Stimulated activated CD4-positive, alpha-beta T cell treated with anti-CD3 and anti-CD28 coated beads, Interleukin-4, amount 100 ng/mL, for 48 hours (primary cell): ENCODE measurements at places on chromosomes 6 and 20.

- no peak for DNase-seq
Observed at GRCh38 chr6:146545581-146545980, 1.9 kb downstream of the RAB32 start.

DNA sequence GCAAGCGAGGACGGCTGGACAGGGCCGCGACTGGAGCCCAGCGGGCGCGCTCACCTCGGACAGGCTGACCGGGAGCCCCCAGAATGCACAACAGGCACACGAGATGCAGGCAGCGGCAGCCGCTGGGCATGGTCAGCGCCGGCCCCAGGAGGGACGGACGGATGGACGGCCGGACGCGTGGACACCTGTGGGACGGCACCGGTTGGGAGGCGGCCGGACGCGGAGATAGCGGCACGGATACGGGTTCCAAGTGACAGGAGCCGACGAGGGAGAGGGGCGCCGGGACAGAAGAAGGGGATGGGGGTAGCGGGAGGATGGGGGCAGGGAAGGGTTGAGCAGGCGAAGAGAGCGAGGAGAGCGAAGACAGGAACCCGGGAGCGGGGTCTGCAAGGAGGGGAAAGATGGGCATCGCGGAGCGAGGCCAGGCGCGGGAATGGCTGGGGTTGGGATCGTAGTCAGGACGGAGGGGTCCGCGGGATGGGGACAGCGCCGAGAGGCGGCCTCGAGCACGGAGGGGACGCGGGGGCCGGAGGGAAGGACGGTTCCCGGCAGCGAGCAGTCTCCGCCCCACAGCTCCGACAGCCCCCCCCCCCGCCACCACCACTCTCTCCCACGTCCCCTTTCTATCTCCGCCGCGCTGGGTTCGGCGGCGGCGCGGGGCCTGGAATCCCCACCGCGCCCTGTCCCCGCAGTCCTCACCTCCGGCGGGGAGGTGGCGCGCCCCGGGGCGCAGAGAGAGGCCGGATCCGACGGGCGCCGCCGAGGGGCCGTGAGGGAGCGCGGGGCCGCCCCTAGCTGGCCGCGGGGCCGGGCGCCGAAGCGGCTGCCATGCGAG is 435 bp downstream of the DLK2 start:
- DNase-seq: no peak

- no peak for DNase-seq
Observed at GRCh38 chr6:161369339-161369738, 95.5 kb upstream of the AGPAT4 start.

GRCh38 chr6:154494592-154495311 is 15.7 kb downstream of the CNKSR3 start:
- DNase-seq: no peak

DNA sequence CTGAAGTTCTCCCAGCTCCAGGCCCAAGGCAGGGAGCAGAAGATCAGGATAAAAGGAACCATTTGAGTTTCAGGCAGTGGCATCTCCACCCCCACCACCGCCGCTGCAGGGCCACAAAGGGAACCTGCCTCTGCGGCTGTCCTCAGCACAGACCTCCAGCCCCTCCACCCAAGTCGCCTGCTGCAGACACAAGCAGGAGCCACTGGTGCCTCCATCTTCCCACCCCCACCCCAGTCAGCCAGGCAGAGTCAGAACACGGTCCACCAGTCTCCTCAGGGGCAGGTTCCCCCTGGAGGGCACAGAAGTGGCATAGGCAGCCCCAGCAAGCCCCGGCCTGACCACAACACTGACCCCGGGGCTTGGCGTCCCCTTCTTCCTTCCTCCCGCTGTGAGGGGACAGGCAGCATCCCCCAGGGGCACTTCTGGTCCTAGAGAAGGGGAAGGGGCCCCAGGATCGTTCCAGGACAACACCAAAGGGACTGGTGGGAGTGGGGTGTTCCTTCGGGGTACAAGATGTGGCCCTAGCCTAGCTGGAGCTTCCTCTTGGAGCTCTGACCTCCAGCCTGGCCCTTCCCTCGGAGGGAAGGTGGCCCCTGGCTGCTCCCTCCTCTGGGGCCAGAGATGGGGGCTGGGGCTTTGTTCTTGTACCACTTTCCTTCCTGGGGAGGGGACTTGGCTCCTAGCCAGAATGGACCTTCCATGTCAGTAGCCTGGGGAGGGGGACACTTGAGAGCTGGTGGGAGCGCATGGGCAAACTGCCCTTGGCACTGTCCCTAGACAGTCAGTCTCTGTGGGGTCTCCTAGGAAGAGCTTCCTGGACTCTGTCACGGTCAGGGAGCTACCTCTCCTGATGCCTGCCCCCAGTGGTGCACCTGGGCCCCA is 36.0 kb downstream of the YTHDF1 start:
- DNase-seq: no peak

DNA sequence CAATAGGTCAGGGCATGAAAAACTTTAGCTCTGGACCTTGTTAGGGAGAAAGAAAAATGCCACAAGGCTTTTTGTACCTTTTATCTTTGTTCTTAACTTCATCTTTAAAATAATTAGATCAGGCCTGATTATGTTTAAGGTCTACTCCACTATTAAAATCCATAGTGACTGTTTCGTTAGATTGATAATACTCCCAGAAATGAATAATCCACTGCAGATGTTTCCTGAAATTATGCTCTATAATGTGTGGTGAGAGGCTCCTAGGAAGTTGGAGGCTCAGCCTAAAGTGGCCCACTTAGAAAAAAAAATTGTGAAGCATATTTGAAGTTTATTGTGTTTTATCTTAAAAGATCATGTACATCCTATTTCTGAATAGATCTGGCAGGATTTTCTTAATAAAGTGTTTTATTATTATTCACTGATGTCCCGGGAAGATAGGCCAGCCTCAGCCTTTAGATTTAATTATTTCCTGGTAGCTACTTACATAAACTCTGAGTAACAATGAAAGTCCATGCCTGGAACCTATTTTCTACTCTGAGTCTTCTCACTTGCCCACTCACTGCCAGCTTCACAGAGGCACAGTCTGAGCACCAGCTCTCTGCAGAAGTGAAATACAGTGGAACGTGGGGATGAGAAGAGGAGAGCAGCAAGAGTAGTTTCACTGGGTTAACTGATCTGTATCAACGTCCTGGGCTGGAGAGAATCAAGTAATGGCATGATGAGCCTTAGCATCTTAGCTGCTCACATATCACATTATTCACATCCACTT is 126.8 kb upstream of the TMEM170B start:
- no peak for DNase-seq

- no peak for DNase-seq
Observed at GRCh38 chr6:15504581-15505350, 158.1 kb downstream of the DTNBP1 start.

GRCh38 chr6:136487759-136488425 is 62.3 kb downstream of the MAP7 start:
- no peak for DNase-seq

- no peak for DNase-seq
Observed at GRCh38 chr20:20864351-20865096, 152.1 kb upstream of the RALGAPA2 start.

GRCh38 chr6:113967777-113968176 is 3.2 kb downstream of the HDAC2 start:
- DNase-seq: no peak

DNA sequence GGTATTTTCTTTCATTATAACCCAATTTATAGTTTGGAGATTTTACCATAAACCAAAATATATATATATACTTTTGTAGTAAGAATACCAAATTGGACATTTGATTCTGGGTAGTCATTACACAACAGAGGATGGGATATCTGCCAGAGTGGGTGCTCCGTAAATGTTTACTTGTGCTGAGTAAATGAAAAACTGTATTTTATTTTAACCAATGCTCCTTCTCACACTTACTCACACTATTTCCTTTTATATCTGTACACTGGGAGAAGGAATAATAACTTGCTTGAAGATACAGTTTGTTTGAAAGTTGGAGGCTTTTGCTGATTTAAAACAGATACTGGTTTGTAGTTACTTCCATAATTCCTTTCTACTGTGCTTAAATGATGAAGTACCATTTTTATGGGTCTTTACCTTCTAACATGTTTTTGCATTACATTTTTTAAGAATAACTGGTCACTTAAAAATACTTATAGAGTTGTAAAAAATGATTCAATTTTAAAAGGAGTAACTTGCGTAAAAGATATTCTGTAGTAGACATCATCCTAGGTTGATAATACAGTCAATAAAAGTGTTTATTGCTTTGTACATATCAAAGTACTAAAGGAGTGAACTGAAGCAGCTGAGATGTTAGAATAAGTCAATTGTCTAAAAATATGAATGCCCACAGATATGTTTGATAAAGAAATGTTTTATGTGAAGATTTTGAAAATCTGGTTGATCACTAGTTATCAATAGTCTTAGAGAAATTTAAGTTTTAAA is 411.7 kb downstream of the UTRN start:
- no peak for DNase-seq

DNA sequence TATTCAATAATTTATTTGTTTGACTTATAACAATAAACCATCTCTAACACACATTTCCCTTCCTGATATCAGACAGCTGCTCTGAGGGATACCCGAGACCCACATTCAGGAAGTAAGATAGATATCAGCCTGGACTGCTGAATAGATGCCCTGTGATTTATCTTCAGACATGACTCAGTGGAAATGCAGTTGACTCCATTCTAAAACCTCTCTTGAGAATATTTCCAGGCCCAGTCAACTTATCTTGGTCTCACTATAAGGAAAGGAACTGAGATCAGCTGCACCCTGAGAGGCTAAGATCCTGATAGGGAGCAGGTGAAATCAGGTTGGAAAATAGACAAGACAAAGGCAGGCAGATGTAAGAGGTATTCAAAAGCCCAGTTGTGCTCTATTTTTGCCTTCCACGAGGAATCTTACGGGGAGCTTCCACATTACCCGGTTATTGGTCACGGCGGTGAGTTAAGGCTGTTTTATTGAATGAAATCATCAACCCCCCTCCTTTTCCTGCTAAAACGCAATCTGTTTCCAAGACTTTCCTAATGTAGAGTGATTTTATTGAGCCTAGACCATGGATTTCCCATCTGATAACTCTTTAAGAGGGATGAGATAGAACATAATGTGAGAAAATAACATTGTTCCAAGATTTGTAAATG is 25.5 kb downstream of the C6orf15 start:
- DNase-seq: no peak

DNA sequence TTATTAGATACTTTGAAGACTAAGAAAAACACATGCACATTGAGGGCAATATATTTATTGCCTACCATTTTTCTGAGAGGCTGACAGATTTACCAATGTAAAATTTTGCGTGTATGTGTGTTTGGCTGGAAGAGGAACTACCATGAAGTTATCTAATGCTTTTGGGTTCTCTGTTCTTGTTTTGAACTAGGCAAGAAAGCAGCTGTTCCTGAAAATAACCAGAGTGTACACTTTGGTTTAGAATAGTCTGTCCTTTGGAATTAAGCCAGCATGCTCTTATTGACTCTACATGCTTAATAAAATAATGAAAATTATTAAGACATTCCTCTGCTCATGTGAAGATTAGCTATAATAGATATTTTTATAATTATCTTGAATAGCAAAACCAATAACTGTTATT is 129.2 kb downstream of the MYB start:
- no peak for DNase-seq

GRCh38 chr6:52505726-52506409 is 71.0 kb downstream of the TRAM2 start:
- DNase-seq: no peak

GRCh38 chr6:12348530-12349511 is 58.7 kb downstream of the EDN1 start:
- no peak for DNase-seq

DNA sequence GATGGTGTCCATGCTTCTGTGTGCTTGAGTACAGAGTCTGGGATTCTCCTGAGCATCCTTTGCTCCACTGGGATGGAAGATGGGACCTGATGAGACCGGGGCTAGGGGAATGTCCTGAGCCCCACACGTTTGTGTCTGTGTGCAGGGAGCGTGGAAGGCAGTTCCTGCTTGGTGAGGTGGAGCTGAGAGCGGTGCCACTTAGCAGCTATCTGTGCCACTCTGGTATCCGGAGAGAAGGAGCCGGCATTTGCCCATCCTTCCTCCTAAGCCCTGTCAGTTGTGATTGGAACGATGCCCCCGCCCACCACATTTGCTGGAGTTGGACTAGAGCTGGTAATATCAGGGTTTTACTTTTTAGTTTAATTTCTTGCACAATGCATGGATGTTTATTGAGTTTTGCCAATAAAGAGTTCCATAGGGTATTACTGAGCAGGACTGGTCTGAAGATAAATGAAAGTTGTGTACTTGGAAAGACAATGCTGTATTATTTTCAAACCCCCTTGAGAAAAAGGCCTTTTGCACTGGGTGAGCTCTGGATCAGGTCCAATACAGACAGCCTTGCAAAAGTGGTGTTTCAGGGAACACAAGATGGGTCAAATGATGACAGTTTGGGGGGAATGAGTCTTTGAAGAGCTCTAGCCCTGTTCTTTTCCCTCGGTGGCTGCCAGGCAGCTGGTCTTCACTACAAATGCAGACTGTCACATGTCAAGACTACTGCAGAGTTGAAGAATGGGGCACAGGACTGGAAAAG is 130.8 kb downstream of the SYCP2 start:
- no peak for DNase-seq

- DNase-seq: no peak
Observed at GRCh38 chr6:102812242-102812641, 1418.7 kb downstream of the GRIK2 start.

- no peak for DNase-seq
Observed at GRCh38 chr20:10221021-10221420, 2.4 kb downstream of the SNAP25 start.

DNA sequence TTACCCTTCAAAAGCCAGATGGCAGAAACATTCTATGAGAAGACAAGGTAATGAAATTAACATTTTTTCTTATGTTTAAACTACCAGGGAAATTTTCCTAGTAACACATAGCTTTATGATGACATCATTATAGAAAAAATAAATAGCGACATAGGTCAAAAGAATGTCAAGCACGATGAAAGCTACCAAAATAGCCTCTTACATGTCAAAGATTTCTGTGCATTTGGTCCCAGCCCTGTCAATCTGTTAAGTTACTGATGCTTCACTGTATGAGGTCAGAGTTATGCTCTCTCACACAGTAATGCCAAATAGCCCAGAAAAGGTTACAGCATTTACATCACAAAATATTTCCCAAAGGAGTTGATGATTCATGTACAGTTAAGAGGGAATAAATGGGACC is 199.8 kb upstream of the DEFB112 start:
- no peak for DNase-seq

DNA sequence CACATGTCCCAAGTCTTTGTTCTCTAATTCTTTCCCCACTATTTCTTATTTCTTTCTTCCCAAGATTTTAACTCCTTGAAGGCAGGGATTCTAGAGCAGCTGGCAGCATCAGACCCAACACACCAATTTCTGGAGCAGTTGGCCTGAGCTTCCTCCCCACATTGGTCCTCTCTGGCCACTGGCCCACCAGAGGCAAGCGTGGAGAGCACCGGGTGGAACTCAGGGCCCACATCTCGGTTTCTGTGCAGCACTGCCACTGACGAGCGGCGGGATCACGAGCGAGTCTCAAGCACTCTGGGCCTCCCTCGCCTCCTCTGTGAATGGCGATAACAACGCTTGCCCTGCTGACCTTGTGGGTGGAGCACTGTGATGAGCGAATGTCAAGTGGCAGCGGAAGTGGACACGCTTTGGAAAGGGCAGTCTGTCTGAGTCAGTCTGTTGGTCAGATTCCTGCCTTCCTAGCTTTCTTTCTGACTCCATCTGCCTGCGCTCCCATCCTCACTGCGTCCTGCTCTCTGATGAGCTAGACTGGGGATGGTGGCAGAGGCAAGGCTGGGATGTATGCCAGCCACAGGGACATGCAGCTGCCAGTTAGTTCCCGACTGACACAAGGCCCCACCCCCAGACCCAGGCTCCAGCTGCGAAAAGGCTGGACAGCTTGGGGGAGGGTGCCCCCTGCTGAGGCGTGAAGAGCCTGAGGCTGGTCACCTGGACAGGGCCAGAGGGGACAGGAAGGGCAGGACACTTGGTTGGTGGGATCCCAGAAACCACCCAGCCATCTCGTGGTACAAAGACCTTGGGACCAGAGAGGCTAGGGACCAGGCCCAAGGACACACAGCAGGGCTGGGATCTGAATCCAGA is 4.5 kb upstream of the SPDEF start:
- DNase-seq: no peak
